ENCODE measurements at places on chromosomes 4 and X.

GRCh38 chr4:183807420-183808096 is 97.5 kb upstream of the STOX2 start:
- DNase-seq, result no peak

GRCh38 chr4:13476915-13477314 is 7.2 kb downstream of the RAB28 start:
- no peak for DNase-seq

DNA sequence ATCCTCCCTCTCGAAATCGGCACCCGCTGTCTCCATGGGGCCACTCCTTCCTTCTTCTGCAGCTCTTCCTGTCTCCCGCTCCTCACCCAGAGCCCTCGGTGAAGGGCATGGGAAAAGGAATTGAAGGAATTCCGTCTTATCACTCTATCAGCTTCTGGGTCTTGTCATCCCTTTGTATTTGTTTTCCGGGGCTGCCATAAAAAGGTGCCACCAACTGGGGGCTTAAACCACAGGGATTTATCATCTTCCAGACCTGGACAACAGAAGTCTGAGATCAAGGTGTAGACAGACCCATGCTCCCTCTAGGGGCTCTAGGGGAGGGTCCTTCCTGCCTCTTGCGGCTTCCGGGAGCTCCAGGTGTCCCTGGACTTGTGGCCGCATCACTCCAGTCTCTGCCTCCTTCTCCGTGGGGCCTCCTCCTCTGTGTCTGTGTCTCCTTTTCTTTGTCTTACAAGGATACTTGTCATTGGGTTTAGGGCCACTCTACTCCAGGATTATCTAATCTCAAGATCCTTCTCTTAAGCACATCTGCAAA is 24.0 kb downstream of the CD99 start:
- DNase-seq, result no peak

GRCh38 chr4:143282211-143282707 is 54.4 kb upstream of the GAB1 start:
- DNase-seq, result no peak

- DNase-seq, result no peak
These were observed 164.3 kb upstream of the PABPC4L start for GRCh38 chr4:134365852-134366251.

DNA sequence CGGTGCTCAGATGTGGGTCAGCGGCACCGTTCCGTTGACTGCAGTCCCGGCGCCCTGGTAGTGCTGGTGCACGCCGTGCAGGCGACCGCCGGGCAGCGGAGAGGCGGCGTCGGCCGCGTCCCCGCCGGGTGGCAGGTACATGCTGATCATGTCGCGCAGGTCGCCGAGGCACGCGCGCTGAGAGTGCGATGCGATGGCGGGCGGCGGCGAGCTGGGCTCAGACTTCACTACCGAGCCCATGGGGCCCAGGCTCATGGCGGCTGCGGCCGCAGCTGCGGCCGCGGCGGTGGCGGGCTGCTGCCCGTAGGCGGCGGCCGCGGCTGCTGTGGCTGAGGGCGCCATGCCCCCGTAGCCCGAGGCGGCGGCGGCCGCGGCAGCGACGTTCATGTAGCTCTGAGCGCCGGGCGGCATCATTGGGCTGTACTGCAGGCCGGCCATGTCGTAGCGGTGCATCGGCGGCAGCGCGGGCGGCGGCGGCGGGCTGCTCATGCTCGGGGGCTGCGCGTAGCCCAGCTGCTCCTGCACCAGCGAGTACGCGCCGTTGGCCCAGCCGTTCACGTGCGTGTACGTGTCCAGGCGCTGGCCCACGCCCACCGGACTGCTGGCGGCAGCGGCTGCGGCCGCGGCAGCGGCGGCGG is 1.0 kb downstream of the SOX3 start:
- DNase-seq, result no peak
